Neural crest cell (in vitro differentiated cells): ENCODE measurements at places on chromosomes 1 and 21. TPM values are rescaled to one million over a fixed set of nuclear protein-coding genes. Genes with fewer than 3 reads are reported as not detected.

The CLCNKA gene
- not detected in 2 replicates for total RNA-seq

The GUCA2B gene
- total RNA-seq, result not detected in 2 replicates

The TTC39A gene
- 1.6 and 1.7 TPM in 2 replicates for total RNA-seq

- DNase-seq, result no peak
Measured at GRCh38 chr1:147077081-147077480, 95.2 kb downstream of the PRKAB2 start.

GRCh38 chr1:185008838-185009237 lies 34.5 kb upstream of the NIBAN1 start:
- DNase-seq, result no peak

DNA sequence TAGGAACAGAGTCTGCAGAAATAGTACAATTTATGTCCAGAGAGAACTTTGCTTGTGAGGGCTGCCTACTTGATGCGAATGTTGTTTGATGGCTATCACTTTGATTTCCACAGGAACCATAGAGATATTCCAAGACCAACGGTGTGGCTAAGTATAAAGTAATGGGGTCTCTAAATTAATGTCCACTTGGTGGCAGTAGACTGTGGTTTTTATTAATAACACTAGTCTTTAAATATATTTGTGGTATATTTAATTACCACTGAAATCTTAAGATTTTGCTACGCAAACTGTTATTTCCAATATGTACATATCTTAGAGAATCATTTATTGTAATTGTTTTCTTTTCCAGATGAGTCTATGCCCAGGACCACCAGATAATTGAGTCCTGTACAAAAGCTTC lies 647.9 kb downstream of the PLA2G4A start:
- no peak for DNase-seq

DNA sequence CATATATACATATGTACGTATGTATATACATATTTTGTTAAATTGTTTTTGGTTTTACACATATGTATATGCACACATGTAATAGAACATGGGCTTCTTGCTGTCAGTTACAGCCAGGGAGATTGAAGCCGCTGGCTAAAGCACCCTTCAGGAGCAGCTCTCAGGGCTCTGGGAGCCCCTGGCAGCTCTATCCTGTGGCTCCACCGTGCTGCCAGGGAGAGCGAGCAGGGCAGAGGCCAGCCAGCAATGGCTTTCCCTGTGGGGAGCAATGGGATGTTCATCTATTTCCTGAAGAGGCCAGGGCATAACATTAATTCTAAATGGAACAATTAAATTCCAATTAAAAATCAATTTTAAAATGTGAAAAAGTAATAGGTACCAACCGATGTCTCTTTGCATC lies 102.9 kb downstream of the PSMG1 start:
- no peak for DNase-seq

DNA sequence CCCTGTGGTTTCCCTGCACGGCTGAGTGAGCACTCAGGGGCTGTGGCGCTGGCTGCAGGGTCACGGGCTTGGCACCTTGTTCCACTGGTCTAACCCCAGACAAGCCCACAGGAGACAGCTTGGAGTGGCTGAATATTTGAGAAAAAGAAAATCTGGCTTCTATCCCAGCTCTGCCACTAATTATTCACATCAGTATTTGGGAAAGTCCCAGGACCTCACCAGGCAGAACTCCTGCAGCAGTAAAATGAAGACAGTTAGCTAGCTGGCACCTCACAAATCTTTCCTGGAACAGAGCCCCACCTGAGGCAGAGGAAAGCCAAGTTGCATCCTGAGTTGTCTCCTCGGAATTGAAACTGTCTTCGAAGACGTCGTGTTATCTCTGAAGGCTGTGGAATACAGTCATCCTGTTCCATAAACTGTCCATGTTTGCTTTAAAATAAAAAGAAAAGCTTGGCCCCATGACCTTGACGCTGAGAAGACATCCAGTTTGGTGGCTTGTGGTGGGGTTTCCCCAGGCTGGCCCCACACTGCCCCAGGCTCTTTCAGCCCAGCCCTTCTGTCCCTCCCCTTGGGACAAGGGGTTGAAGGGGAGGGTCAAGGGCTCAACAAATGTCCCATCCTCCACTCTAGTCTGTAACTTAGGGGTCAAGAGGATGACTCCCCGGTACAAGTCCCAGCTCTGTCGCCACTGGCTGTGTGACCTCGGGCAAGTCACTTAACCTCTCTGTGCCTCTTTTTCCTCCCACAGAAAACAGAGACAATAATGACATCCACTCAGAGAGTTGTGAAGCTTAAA lies 93.8 kb upstream of the TMPRSS2 start:
- no peak for DNase-seq

GRCh38 chr21:44734026-44734745 lies 22.8 kb upstream of the TSPEAR start:
- DNase-seq, result no peak
